ENCODE measurements at places on chromosomes 11 and 22.

GRCh38 chr11:125091247-125091876 lies 20.1 kb downstream of the TMEM218 start:
- DNase-seq, result peak; percentile 85

DNA sequence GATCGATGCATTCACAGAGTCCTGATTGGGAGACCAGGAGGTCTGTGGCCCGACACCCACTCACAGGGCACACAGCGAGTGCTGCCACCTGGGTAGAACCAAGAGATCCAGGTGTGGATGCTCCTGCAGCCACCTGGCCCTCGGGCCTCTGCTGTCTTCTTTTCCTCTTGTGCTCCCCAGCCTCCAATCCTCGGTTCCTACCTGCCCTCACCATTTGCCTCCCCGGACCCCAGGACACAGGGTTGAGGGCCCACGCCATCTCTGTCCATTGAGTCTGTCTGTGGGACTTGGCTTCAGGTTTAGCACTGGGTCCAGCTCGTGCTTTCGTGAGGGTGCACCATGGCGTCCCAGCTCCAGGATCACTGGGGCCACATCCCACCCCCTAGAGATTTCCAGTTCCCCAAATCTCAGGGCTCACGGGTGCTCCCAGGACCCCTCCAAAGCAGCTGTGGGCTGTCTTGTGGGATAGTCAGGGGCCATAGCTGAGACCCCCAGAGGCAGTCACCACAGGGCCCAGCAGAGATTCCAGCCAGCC lies 591.1 kb downstream of the BRD1 start:
- DNase-seq, result no peak

- peak; percentile 69 for DNase-seq
Measured at GRCh38 chr11:65488273-65489034, 10.4 kb upstream of the MALAT1 start.

DNA sequence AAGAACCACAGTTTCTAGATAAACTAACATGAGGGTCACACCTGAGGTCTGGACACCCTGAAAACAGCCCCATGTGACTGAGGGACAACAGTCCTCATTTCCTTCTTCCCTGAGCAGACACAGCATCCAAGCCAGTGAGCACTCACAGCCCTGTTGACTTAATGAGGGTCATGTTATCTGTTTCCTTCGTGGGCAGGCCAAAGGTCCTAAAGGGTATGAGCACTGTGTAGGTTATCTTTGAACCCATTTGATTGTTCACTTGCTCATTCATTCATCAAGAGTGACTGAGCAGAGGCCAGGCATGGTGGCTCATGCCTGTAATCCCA lies 170.7 kb upstream of the B3GAT1 start:
- DNase-seq, result no peak

DNA sequence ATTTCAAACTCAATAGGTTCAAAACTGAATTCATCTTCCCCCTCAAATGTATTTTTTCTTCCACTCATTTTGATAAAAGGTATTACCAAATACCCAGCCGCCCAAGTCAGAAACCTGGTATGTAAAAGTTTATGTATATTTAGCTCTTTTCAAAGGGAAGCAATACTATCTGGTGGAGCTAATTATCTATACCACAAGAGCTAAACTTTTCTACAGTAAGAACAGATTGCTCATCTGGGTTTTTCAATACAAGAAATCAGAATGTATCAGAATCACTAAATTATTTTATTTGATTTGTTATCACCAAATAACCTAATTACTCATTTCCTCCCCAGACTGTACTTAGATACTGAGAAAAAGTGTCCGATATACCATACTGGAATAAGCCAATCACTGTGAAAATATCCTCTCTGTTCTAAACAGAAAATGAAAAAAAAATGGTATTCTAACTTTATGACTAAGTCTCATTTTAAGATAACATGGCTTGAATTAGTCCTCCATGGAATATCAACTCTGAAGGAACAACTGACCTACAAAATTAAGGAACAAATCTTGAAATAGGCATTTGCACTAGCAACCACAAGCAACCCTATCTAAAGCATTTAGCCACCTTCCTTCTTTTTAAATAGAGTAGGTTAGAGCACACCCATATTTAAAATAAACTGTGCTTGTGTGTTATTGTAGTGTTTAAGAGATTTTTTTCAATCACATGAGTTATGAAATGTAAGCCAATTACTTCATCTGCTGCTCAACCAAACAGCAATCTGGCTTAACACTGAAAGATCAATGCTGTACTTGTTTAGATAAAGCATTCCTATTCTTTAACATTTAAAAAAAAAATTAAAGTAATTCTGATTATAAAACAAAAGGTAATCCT lies 35.0 kb downstream of the RDX start:
- no peak for DNase-seq

- DNase-seq, result no peak
Measured at GRCh38 chr11:117595440-117595839, 201.6 kb downstream of the DSCAML1 start.

DNA sequence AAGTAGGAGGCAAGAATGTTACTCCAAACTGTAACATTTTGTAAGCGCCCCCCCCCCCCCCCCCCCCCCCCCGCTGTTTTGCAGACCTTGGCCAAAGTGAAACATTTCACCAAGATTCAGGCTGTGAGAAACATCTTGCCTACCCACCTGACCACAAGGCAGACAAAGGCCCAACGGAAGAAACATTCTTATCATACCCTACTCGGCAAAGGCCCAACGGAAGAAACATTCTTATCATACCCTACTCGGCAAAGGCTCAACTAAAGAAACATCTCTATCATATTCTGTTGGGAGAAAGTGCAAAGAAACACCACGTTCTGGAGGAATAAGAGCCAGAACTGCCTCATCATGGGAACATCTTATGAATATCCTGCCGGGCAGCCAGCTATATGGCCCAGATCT lies 117.1 kb downstream of the JRKL start:
- DNase-seq, result no peak

- DNase-seq, result peak; percentile 12
Measured at GRCh38 chr11:6481924-6482275, 599 bp downstream of the TIMM10B start.

- DNase-seq, result no peak
Measured at GRCh38 chr11:95711945-95712221, 77.7 kb downstream of the FAM76B start.

GRCh38 chr11:27524155-27524554 lies 17.6 kb upstream of the LIN7C start:
- peak; percentile 17 for DNase-seq

DNA sequence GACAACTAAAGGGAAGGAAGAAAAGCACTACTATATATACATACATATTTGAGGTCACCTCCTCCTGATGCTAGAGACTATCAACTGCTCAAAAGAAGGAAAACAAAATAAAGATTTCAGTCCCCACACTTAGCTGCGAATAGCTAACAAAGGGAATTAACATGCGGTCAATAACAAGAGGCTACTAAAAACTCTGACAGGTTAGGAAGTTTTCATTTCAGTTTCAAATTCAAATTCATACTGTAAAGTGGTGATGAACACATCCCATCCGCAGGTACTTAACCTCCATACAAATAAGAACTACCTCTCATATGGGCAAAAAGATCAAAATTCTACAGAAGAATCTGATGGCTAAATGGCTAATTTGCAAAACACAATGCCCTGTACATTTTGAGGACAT lies 2.6 kb downstream of the NAP1L4 start:
- DNase-seq, result no peak

GRCh38 chr11:24496386-24496735 lies 492 bp upstream of the LUZP2 start:
- DNase-seq, result no peak

DNA sequence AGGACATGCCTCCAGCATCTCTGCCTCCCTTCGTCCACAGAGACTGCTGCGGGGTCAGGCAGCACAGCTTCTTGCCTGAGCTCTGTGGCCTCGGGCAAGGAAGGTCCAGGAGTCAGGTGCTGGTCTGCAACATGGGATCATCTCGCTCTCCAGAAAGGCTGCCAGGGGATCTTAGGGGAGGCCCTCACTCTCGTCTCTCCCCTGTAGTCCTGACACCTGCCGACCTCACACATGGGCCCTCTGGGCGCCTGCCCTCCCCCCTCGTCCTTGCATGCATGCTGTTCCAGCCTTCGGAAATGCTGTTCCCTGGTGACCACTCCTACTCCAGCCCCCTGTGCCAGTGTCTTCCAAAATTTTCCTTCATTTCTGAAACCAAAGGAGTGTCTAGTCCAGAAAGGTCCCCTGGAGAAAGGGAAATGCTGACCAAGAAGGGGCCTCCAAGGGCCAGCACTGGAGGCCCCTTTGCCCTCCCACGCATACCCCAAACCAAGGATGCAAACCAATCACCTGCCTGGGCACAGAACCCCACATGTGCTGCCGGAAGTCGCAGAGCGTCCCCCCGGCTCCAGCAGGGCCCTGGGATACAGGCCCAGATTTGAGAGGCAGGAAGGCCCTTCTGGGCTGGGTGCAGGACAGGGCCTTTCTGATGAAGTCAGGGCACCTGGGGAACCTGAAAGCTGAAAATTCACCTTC lies 41.0 kb downstream of the IGF2 start:
- DNase-seq, result no peak

DNA sequence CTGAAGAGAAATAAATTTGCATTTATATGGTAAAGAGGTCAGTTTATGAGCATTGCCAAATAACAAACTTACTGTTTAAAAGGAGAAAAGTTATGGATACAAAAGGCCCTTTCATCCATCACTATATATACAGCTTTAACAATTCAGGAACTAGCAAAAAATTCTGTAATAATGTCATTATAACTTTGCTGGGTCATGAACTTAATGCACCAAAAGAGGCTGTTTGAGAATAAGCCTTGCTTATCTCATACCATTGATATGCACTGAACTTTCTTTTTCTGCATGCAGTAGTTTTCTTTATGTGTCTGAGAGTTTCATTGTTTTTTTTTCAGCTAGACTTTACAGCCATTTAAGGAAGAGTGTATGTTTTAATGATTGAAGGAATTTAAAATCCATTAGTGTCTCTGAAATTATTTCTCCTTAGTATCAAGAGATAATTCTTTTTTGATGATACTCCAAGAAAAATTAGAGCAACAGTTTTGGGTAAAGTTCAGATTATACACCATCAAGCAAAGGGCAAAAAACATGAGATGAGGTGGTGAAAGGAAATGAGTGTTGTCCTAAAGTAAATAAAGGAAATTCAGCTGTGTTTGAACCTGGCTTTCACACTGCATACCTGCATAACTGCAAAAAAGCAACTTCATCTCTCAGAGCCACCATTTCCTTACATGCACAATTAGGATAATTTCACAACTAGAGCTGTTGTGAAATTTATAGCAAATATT lies 188.2 kb upstream of the ANO3 start:
- DNase-seq, result no peak

DNA sequence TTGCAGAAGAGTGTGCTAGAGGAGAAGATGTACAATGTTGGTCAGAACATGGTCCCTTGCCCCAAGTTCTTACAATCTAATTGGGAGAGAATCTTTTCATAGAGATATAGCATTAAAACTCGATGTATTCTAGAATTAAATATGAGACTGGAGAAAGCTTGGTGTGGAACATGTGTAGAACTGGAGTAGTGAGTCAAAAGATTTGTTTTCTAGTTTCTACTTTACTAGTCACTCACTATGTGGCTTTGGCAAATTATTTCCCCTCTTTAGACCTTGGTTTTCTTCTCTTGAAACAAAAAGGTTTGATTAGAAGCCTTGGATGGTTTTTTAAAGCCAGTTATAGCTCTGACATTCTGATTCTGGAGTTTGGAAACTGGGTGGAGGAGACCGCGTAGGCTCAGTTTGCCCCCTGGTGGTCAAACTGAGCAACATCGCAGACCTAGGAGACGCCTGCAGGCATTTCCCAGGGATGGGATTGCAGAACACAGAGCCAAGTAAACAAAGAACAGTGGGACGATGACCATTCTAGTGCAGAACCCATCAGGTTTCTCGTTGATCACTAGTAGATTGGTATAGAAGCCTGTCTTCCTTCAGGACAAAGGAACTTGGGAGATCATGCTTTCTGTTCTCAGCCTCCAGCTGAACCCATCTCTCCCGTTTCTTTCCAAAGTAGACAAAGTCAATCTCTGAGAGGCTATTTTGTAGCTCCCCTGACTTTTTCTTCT lies 8.5 kb upstream of the CHRDL2 start:
- peak; percentile 79 for DNase-seq

GRCh38 chr11:91828901-91829300 lies 395.7 kb upstream of the FAT3 start:
- no peak for DNase-seq

DNA sequence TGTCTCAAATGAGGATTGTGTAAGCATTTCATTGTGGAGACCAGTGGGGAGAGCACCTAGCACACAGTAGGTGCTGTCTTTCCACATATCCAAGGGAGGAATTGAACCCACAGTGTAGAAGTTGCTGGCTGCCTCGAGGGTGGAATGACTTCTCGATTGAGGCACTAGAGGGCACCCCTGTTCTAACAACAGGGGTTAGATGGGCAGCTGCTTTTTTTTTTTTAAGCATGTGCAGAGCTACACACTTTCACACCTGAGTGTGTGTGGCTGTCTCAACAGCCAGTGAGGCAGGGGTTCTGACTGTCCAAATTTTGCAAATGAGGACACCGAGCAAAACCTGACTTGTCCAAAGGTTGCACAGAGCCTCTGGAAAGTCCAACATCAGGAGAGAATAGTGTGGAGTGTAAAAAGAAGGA lies 118.2 kb upstream of the CRYBB3 start:
- DNase-seq, result peak; percentile 65

DNA sequence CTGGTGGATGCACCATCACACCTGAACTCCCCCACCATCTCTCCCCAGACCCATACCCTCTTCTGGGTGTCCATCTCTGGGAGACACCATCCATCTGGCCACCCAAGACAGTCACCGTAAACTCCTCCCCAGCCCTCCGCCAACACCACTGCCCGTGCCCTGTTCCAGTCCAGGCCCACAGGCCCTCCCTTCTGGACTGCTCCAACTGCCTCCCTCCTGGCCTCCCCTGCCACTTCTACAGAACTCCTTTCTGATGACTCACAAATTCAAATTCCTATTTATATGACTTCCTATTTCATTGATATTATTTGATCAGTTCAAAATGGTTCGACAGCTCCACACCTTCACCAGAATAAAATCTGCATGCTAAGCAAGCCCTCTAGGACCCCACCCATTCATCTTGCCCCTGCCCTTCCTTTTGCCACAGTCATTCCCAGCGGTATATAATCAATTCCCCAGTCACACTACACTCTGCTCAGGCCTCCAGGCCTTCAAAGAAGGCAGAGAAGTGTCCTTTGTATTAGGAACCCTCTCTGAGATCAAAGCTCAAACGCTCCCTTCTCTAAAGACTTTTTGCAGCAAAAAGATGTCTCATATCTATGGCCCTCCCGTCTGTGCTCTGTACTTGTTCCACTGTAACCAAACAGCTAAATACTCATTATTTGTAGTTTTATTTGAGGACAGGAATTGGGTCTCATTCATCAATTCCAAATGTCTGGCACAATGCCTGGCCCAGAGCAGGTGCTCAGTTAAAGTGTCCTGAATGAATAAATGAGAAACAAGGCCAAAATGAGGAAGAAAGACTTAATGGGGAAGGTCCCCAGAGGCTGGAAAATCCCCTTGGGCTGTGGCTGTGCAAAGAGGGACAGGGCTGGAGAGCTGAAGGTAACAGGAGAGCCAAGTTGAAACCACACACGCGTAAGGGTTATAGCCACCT lies 29.0 kb downstream of the MYH9 start:
- no peak for DNase-seq

- no peak for DNase-seq
Measured at GRCh38 chr11:93710239-93710638, 31.1 kb downstream of the TAF1D start.

- DNase-seq, result no peak
Measured at GRCh38 chr22:20224917-20225692, 43.0 kb downstream of the RTN4R start.

GRCh38 chr11:92111287-92111686 lies 113.3 kb upstream of the FAT3 start:
- no peak for DNase-seq

- no peak for DNase-seq
Measured at GRCh38 chr11:60871378-60872061, 4.2 kb downstream of the ZP1 start.
